Hepatocyte (in vitro differentiated cells): ENCODE measurements at places on chromosomes 4 and X.
A peak's percentile ranks its signal among the peaks of the same experiment; 100 is the strongest.

GRCh38 chr4:7403001-7403400, 31.7 kb downstream of the PSAPL1 start:
- no peaks in the 10 kb centered on the region for H3K27me3 ChIP-seq
- peaks cover under 1% of the 10 kb centered on the region for H3K4me1 ChIP-seq
- peak overlapping the region; percentile 83 for H3K27ac ChIP-seq
- H3K4me3 ChIP-seq = no peak overlapping the region
- DNase-seq = no peak

GRCh38 chrX:21745756-21746155, 12.2 kb downstream of the SMPX start:
- no peak overlapping the region for H3K27ac ChIP-seq
- H3K27me3 ChIP-seq = no peaks in the 10 kb centered on the region
- peak; percentile 24 for DNase-seq
- H3K4me3 ChIP-seq = no peak overlapping the region

- H3K27ac ChIP-seq = no peak overlapping the region
- H3K4me1 ChIP-seq = no peaks in the 10 kb centered on the region
- H3K27me3 ChIP-seq = no peaks in the 10 kb centered on the region
- DNase-seq = peak; percentile 31
These were observed 2.4 kb downstream of the PCDH7 start for GRCh38 chr4:30722359-30723200.

DNA sequence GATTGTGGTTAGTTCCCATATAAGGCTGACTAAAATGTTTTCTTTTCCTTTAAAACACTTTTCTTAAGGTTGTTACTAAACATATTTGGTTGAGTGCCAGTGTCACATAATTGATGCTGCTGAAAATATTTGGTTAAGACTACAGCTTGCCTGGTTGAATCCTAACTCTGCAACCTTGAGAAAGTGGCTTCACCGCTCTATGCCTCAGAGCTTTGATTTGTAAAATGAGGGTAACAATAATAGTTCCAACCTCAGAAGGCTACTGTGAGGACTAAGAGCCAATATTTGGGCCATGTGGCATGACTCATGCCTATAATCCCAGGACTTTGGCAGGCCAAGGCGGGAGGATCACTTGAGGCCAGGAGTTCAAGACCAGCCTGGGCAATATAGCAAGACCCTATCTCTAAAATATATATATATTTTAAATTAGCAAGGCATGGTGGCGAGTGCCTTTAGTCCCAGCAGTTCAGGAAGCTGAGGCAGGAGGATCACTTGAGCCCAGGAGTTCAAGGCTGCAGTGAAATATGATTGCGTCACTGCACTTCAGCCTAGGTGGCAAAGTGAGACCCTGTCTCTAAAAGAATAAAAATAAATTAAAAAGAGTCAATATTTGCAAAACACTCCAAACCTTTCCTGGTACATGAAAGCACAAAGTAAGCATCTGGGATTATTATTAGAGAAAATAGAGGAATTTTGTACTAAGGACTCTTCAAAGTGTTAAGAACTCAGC, 7.1 kb upstream of the NEIL3 start:
- H3K36me3 ChIP-seq = no peaks in the 10 kb centered on the region
- H3K4me3 ChIP-seq = no peak overlapping the region
- no peak for DNase-seq
- H3K4me1 ChIP-seq = no peaks in the 10 kb centered on the region
- no peaks in the 10 kb centered on the region for H3K27me3 ChIP-seq

- H3K27me3 ChIP-seq = no peaks in the 10 kb centered on the region
- H3K4me3 ChIP-seq = no peak overlapping the region
- no peak for DNase-seq
- no peak overlapping the region for H3K27ac ChIP-seq
- H3K36me3 ChIP-seq = no peaks in the 10 kb centered on the region
These were observed 130.8 kb downstream of the ANAPC10 start for GRCh38 chr4:144967161-144967560.

DNA sequence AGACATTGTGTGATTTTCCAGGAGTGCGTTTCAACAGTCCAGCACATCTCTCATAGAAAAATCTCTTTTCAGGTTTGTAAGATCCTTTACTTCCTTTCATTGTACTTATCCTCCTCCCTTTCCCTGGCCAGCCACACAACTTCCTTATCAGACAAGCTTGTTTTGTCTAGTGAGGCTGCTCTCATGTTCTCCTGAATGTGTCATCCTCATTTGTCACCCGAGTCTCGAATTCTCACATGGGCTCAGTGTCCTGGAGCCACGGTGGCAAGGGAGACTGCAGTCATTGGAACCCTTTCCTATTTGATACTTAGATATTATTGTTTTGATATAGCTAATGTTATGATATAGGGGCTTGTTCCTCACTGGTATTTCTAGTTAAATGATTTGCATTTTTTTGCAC, 16.9 kb downstream of the SYNPO2 start:
- H3K4me1 ChIP-seq = no peaks in the 10 kb centered on the region
- H3K27ac ChIP-seq = no peak overlapping the region
- H3K36me3 ChIP-seq = no peaks in the 10 kb centered on the region
- H3K4me3 ChIP-seq = no peak overlapping the region
- H3K27me3 ChIP-seq = no peaks in the 10 kb centered on the region

DNA sequence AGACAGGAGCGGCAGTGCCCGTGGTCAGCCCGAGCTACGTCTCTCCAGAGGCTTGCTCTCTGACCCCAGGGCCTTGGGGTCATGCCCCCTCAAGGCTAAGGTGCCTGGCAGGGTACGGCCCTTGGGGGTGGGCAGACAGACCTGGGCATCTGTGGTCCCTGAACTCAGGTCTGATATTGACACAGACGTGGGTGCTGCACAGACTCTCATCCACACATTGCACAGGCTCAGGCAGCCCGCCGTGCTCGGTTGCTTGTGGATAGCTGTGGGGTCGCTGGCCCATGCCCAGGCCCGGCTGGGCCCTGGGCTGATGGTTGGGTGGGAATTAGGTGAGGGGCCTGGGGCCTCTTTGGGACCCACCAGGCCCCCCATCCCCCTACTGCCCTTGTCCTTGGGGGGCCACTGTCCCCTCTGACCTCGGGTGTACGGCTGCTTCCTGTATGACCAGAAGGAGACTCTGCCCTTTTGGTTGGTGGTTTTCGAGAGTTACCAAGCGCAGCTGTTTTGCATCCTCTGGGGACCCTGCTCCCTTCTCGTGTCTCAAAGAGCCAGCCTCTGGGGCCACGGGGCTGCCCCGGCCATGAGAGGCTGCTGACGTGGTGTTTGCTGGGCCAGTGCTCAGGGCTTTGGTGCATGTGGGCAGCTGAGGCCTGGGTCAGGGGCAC, 10.1 kb downstream of the FGFRL1 start:
- DNase-seq = no peak
- H3K36me3 ChIP-seq = no peaks in the 10 kb centered on the region
- no peak overlapping the region for H3K27ac ChIP-seq

DNA sequence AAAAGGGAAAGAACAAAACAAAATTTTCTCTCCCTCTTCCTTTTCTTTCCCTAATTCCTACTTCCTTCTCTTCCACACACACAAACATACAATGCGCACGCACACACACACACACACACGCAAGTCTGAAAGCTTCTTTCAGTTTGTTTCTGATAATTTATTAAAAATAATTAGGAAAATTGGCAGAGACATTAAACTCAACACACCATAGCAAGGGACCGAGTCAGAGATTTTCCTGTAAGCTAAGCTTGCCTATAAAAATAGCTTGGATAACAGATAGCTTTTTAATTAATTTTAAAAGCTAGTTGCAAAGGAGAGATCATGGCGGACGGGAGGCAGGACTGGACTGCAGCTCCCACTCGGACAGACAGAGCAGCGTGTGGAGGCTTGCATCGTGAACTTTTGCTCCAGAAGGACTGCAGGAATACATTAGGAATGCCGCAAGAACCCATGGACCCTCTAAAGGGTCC, 92.6 kb upstream of the MAPK10 start:
- H3K4me3 ChIP-seq = no peak overlapping the region
- no peak for DNase-seq
- H3K27me3 ChIP-seq = no peaks in the 10 kb centered on the region
- H3K4me1 ChIP-seq = peaks cover 14% of the 10 kb centered on the region
